ENCODE measurements at places on chromosomes 7 and 10.

DNA sequence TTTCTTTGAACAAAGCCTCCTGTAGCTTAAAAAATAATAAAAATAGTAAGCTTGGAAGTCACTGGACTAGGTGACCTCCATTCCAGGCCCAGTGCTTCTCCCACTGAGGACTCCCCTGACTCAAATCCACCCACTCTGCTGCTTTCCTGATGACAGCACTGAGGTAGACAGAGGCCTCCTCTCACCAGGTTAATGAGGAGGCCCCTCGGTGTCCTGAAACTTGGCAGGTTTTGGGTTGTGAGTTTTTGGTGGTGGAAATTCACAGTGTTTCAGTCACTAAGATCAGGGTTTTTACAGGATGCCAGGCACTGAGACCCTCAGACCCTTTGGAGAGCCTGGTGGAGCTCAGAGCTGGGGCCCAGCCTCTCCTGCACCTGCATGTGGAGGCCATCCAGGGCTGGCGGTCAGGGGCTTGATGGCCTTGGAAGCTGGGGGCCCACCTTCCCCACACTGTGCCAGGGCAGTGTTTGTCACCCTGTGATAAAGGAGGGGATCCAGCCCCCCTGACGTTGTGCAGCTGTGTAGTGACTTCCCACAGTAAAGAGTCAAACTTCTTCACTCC lies 19.1 kb downstream of the TSPAN14 start:
- no peak for DNase-seq

GRCh38 chr10:53489335-53490182 lies 717.0 kb upstream of the MBL2 start:
- no peak for DNase-seq

- DNase-seq: no peak
Observed at GRCh38 chr10:125023862-125024496, 82.1 kb downstream of the ZRANB1 start.

DNA sequence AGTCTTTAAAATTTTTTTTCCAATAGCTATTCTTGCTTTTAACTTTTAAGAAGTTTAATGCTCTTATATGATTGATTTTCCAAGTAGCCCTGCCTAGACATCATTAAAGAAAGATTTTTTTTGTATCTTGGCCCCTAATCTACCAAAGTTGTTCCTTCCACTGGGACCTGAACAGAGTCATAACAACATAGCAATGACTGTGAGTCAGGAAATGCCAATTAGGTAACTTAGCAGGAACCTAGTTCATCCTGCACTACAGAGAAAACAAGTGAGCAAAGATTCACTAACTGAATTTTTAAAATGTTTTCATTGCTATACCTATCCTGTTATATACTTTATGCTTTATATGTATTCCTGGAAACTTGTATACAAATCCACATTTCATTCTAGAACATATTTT lies 284.7 kb downstream of the BICC1 start:
- DNase-seq: no peak

DNA sequence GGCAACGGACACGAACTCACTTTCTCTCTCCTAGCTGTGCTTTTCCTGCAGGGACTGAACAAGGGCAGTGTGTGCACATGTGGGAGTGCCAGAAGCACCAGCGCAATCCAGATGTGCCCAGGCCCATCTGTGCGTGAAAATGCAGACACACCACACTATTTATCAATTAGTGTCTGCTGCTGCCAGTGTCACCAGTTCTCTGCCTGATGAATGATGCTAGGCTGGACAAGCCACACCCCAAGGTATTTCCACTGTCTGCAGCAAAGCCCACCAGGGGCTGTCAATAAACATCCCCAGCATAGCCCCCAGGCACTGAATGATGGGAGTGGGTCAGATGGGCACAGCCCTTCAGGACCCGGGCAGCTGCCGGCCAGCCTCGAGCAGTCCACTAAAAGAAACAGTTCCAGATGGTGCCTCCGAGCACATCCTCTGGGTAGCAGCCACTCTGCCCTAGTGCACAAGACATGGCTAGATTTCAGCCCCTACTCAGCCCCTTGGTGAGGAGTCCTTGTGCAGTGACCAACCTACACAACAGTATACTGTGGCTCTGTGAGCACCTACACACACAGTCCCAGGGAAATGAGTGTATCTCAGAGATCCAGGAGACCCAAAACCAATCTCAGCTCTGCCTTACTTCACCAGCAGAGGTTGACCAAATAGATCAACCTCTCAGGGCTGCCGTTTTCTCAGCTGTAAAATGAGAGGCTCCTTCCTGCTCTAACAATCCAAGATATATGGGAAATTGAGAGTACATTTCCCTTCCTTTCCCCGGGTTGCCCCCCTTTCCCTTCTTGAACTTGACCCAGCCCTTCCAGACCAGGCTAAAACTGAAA lies 314.7 kb downstream of the PLXNA4 start:
- DNase-seq: no peak

DNA sequence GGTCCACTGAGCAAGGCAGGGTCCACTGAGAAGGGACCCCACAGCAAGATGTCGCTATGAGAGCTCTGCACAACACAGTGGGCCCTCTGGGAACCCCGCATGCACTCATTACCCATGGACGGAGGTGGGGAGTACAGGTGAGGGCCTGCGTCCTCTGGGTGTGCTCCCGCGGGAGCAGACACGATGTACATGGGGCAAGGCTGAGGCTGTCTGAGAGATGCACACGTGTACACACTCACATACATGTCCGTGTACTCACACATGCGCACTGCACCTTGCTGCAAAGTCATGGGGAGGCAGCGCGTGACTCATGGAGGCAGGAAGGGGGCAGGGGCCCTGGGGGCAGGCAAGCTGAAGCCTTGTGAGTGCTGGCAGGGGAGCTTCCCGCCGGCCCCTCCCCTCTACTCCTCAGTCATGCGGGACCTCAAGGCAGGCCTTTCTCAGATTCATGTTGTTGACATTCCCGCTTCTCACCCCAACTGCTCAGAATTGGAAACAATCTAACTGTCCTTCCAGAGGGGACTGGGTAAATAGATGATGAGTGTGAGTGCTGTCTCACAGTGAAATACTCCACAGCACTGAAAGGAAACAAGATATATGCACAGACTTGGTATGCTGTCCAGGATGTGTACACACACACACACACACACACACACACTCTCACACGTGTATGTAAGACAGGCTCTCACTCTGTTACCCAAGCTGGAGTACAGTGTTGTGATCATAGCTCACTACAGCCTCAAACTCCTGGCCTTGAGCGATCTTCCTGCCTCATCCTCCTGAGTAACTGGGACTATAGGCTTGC lies 40.0 kb downstream of the GOLGA7B start:
- DNase-seq: no peak

DNA sequence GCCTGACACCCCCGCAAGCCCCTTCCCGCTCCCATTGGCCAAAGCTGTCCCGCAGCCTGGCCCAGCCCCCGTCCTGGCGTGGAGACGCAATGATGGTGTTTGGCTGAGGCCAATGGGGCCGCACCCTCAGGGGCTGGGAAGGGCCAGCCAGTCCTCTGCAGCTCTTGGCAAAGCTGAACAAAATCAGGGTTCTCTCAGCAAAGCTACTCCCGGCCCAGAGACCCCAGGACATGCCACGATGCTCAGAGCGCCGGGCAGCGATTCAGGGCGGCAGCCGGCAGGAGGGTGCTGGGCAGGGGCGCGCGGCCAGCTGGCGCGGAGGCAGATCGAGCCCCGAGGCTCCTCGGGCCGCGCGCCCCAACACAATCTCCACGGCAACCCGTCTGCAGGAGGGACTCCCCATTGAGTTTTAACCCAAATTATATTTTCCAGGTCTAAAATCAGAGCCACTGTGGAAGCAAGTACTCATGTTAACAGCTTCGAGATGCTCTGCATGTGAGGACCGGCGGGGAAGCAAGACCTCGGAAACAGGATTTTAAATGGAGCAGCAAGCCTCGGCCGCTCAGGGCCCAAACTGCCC lies 8.8 kb upstream of the CNPY1 start:
- DNase-seq: no peak

DNA sequence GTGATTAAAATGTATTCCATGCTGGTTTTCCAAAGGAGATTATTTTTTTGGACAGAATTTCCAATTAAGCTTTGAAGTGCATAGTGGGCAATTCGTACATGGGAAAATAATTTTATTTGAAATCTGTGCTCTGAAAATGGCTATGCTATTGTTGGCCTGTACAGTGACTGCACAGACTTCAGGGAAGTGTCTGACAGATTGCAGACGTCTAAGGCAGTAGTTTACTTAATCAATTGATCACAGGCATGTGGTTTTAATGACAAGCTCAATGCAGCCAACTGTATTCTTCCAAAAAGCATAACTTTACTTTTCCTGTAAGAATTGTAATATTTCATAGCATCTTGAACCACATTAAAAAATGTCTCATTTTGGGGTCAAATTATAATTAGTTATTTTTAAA lies 102.0 kb downstream of the SEMA3C start:
- no peak for DNase-seq

GRCh38 chr10:18261063-18261610 lies 120.9 kb downstream of the CACNB2 start:
- no peak for DNase-seq

DNA sequence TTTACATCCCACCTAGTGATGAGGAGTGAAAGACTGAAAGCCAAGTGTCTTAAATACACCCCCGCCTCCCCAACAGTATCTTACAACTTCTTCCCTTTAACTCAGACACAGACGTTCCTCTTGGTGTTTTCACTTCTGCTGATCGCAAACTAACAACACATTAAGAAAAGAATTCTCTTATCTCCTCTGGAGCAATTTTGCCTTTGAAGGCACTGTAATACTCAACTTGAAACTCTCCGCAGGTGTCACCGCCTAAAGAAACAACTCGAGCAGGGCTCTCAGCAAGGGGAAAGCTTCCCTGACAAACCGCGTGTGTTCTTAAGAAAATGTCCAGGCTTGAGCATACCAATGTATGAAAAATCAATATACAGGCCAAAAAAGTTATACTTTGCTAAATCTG lies 452 bp downstream of the SEMA3C start:
- no peak for DNase-seq

DNA sequence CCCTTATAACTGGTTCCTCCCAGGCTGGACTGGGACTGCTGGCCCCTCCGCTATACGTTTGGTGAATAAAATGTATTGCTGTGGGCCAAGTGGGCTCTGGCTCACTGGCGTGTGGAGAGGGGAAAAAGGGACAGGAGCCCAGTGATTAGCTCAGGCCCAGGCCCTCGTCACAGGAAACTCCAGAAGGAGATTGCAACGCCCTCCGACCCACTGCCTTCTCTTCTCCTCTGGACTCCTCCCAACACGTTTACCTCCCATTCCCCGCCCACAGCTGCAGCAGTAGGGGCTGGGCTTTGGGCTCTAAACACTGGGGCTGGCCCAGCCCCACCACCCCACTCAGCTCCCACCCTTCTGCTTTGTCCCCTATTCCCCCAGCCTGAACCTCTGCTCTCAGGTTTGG lies 173.9 kb downstream of the NEURL1 start:
- DNase-seq: no peak

- DNase-seq: no peak
Observed at GRCh38 chr7:128155100-128155740, 85.9 kb upstream of the LEP start.

GRCh38 chr7:149720372-149721083 lies 52.9 kb downstream of the ZNF467 start:
- no peak for DNase-seq

GRCh38 chr7:106480616-106481031 lies 180.3 kb downstream of the CCDC71L start:
- no peak for DNase-seq

Measured in stimulated activated CD4-positive, alpha-beta T cell treated with anti-CD3 and anti-CD28 coated beads, Interleukin-12 subunit alpha, Interleukin-12 subunit beta, amount 100 ng/mL, for 48 hours (primary cell).